ENCODE measurements at places on chromosomes 7 and 10.

DNA sequence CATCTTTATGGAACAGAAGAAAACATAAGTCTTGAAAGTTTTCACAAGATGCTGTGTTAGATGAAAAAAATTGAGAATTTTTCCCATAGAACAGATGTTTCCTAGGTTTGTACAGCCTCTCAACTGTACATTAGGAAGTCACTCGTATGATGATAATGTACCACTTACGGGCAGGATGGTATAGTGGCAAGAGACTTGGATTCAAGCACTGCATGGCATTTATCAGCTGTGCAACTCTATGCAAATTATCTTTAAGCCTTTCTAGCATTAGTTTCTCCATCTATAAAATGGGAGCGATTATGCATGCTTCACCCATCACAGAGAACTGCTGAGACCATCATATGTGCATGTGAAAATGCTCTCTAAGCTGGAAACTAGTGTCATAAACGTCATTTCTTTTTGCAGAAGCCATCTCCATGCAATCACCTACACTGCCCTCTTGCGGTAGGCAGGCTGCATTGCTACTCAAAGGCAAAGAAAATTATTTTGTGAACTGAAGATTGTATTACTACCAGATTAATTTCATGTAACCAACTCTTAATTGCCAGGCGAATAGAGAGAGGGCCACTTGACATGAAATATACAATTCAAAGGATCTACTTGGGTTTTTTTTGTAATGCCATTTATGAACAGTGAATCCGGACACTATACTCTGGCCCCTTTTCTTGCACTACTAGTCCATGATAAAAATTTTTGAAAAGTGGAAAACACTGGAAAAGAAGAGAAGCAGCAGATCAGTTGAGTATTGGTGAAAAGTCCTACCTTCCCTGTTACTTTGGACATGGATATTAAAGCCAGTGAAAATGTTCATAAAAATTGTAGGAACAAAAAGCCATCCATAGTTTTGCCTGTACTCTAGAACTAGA, 102.3 kb downstream of the JAZF1 start:
- H3K36me3 ChIP-seq: no peaks in the 10 kb centered on the region
- H3K27ac ChIP-seq: no peak overlapping the region
- no peak for DNase-seq
- H3K4me3 ChIP-seq: no peak overlapping the region

GRCh38 chr10:11510281-11510680, 101.2 kb downstream of the USP6NL start:
- no peak overlapping the region for H3K4me3 ChIP-seq
- no peaks in the 10 kb centered on the region for H3K36me3 ChIP-seq
- no peaks in the 10 kb centered on the region for H3K4me1 ChIP-seq
- DNase-seq: no peak

GRCh38 chr7:24836084-24836483, 78.8 kb upstream of the GSDME start:
- H3K4me1 ChIP-seq: peaks cover 3% of the 10 kb centered on the region
- no peaks in the 10 kb centered on the region for H3K27me3 ChIP-seq
- no peak for DNase-seq
- no peak overlapping the region for H3K4me3 ChIP-seq

- no peaks in the 10 kb centered on the region for H3K27me3 ChIP-seq
- no peak overlapping the region for H3K4me3 ChIP-seq
- H3K36me3 ChIP-seq: peaks cover 32% of the 10 kb centered on the region
- no peak for DNase-seq
- H3K4me1 ChIP-seq: no peaks in the 10 kb centered on the region
These were observed 14.9 kb downstream of the MINPP1 start for GRCh38 chr10:87519582-87519981.

DNA sequence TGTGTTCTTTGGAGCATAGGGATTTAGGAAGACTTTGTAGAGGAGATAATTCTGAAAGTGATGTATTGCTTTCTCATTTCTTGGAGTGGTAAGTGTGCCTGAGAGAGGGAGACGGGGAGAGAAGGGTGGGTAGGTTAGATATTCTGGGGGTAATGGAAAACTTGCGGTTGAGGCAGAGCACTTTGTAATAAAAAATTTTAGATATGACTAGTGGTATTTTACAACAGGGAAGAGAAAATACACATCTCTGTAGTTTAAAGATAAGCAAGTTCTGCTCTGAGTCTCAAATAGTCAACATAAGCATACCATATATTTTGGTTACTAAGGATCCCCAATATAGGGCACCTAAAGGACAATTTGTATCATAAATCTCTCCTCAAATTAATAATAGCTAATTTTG, 6.6 kb downstream of the VPS50 start:
- no peak for DNase-seq
- H3K4me1 ChIP-seq: no peaks in the 10 kb centered on the region
- H3K36me3 ChIP-seq: peaks cover 10% of the 10 kb centered on the region
- H3K4me3 ChIP-seq: no peak overlapping the region
- H3K27me3 ChIP-seq: no peaks in the 10 kb centered on the region
- H3K27ac ChIP-seq: no peak overlapping the region

DNA sequence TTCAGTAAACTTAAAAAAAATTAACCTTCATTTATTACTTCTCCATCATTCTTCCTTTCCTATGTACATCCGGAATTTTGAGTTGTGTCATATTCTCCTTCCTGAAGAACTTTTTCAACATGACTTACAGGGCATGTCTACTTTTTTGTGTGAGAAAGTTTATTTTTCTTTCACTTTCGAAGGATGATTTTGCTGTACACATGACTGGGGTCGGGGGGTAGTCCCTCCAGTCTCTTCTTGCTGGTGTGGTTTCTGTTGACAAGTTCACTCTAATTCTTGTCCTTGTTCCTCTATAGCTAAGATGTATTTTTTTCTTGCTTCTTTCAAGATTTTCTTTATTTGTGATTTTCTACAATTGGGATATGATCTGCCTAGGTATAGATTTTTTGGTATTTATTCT, 55.8 kb downstream of the INPP5A start:
- peaks cover 28% of the 10 kb centered on the region for H3K4me1 ChIP-seq
- DNase-seq: no peak
- no peaks in the 10 kb centered on the region for H3K36me3 ChIP-seq
- no peak overlapping the region for H3K4me3 ChIP-seq
- H3K27me3 ChIP-seq: no peaks in the 10 kb centered on the region
- H3K27ac ChIP-seq: no peak overlapping the region

- no peaks in the 10 kb centered on the region for H3K36me3 ChIP-seq
- no peak overlapping the region for H3K27ac ChIP-seq
- no peaks in the 10 kb centered on the region for H3K27me3 ChIP-seq
- no peak for DNase-seq
- H3K4me1 ChIP-seq: no peaks in the 10 kb centered on the region
These were observed 588.6 kb upstream of the LRRTM3 start for GRCh38 chr10:66337211-66337610.

DNA sequence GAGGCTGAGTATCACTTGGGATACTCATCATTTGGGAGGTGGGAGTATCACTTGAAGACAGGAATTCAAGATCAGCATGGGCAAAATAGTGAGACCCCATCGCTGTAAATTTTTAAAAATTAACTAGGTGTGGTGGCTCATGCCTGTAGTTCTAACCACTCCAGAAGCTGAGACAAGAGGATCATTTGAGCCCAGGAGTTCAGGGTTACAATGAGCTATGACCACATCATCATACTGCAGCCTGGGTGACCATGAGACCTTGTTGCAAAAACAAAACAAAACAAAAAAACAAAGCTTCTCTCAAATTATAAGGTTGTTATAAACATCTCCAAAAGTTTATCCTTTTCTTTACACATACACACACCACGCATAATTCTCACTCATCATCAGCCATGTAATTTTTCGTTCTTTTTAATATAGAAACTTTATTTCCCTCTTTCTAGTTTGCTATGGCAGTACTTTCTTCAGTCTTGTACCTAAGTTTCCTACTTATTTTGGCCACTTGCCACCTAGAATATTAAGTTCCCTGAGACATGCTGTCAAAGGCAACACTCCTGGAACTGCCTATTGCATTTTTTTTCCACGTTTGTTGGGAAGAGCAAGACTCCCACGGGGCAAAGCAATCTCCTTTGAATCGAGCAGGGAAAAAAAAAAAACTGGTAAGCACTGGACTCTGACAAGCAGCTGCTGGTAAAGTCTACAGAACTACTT, 37.1 kb downstream of the SKIDA1 start:
- no peaks in the 10 kb centered on the region for H3K4me1 ChIP-seq
- H3K27ac ChIP-seq: no peak overlapping the region
- H3K27me3 ChIP-seq: peaks cover 12% of the 10 kb centered on the region
- no peak overlapping the region for H3K4me3 ChIP-seq

GRCh38 chr10:7085913-7086589, 324.8 kb downstream of the SFMBT2 start:
- no peaks in the 10 kb centered on the region for H3K27me3 ChIP-seq
- H3K4me3 ChIP-seq: no peak overlapping the region
- H3K27ac ChIP-seq: no peak overlapping the region
- no peak for DNase-seq
- no peaks in the 10 kb centered on the region for H3K36me3 ChIP-seq

GRCh38 chr10:91295346-91295745, 74.9 kb downstream of the PCGF5 start:
- no peak overlapping the region for H3K27ac ChIP-seq
- H3K36me3 ChIP-seq: no peaks in the 10 kb centered on the region
- no peak overlapping the region for H3K4me3 ChIP-seq
- no peaks in the 10 kb centered on the region for H3K27me3 ChIP-seq
- DNase-seq: no peak
- H3K4me1 ChIP-seq: no peaks in the 10 kb centered on the region

DNA sequence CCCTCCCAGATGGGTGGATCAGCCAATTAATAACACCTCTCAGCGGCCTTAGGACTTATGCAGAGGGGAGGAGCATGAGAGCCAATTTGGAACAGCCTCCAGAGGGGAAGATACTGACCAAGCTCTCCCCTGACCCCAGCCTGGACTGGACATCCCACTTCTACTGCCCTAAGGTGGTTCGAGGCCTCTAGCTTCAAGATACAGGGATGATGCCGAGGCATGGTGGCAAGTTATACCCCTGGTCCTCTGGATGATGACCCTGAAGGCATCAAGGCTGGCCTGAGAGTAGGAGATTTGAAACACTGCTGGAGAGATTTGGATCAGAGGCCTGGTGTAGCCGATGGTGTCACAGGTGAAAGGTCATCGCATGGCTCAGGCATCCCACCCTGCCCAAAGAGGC, 3.2 kb downstream of the CDH23 start:
- no peak overlapping the region for H3K27ac ChIP-seq
- H3K27me3 ChIP-seq: peaks cover 5% of the 10 kb centered on the region
- no peaks in the 10 kb centered on the region for H3K36me3 ChIP-seq
- H3K4me1 ChIP-seq: no peaks in the 10 kb centered on the region
- no peak for DNase-seq

DNA sequence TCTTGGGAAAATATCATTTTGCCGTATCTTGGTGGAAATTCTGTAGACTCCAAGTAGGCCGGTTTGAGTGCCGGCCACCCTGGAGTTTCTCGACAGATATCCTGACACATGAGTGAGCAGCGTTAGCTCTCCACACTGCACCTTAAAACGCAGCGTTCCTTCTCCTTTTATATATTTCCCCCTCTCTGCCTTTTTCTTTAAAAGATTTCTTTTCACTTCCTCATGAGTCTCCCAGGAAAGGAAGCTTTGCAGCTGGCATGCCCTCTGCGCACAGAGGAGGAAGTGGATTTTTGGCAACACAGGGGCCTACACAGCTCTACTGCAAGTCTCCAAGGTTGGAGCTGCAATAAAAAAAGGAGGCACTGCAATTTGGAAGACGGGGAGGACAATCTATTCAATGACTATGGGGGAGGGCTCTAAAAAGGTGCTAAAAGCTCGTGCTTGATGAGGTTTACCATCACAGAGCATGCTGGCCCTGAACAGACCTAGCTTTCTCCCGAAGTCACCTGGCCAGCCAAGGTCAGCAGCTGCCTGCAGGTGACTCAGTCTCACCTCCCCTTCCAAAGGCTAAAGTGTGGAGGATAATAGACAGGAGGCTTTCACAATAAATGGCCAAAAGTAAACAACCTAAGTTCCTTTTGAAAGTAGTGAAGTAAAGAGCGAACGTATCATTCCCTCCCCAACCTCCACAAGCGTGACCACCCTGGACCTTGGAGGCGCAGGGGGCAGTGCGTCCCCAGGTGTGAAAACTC, 252.8 kb downstream of the ZMYND11 start:
- H3K27ac ChIP-seq: no peak overlapping the region
- no peaks in the 10 kb centered on the region for H3K4me1 ChIP-seq
- H3K4me3 ChIP-seq: no peak overlapping the region
- no peak for DNase-seq
- H3K36me3 ChIP-seq: no peaks in the 10 kb centered on the region

DNA sequence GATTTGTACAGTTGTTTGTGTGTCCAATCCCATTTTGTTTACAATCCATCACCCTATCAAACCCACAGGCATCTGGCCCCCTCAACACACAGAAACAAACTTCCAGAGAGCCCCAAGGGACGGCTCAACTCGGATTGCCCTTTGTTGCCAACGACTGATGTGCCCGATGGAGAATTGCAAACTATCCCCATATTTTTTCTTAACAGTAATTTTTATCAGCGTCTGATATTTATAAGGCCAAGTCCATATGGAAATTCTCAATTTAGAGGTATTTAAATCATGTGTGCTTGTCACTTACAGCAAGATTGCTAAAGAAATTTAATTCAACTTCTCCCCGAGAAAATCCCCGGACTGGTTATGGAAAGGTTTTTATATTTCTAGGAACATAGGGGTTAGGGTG, 113.9 kb upstream of the NPS start:
- no peaks in the 10 kb centered on the region for H3K36me3 ChIP-seq
- no peaks in the 10 kb centered on the region for H3K4me1 ChIP-seq
- peaks cover 14% of the 10 kb centered on the region for H3K27me3 ChIP-seq
- no peak for DNase-seq

GRCh38 chr7:85714951-85715350, 528.1 kb upstream of the SEMA3D start:
- no peak overlapping the region for H3K4me3 ChIP-seq
- no peaks in the 10 kb centered on the region for H3K36me3 ChIP-seq
- no peaks in the 10 kb centered on the region for H3K4me1 ChIP-seq
- no peak for DNase-seq

- no peak overlapping the region for H3K27ac ChIP-seq
- no peak overlapping the region for H3K4me3 ChIP-seq
- H3K4me1 ChIP-seq: peaks cover 26% of the 10 kb centered on the region
- no peaks in the 10 kb centered on the region for H3K27me3 ChIP-seq
These were observed 56.2 kb downstream of the AOAH start for GRCh38 chr7:36668080-36668479.

- H3K4me1 ChIP-seq: peaks cover 3% of the 10 kb centered on the region
- DNase-seq: peak; percentile 81
- H3K27ac ChIP-seq: no peak overlapping the region
- H3K36me3 ChIP-seq: no peaks in the 10 kb centered on the region
These were observed 77.8 kb upstream of the ATP6V0A4 start for GRCh38 chr7:138875794-138876193.

DNA sequence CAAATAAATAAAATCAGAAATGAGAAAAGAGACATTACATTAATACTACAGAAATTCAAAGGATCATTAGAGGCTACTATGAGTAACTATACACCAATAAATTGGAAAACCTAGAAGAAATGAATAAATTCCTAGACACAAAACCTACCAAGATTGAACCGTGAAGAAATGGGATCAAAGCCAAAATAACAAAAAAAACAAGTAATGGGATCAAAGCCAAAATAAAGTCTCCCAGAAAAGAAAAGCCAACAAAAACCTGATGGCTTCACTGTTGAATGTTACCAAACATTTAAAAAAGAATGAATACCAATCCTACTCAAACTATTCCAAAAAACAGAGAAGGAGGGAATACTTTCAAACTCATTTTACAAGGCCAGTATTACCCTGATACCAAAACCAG, 20.0 kb downstream of the GSDME start:
- no peak overlapping the region for H3K27ac ChIP-seq
- no peak for DNase-seq
- H3K36me3 ChIP-seq: no peaks in the 10 kb centered on the region
